ENCODE measurements at places on chromosomes 3 and 15.
A peak's percentile ranks its signal among the peaks of the same experiment; 100 is the strongest.

DNA sequence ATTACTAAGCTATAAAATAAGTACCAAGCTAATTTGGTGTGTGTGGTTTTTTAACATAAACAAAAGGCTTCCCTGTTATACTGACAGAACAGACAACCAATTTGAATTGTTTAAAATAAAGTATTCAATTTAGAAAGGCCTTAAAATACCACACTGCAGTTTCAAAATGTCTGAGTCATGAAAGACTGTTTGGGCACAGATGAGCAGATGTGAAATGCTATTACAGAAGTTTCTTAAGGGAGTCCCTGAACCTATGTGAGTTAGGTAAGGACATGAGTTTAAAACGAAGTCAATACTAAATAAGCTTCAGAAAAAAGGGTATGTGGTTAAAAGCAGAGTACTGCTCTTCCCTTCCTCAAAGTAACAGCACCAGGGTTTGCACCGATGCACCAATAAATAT, 69.7 kb upstream of the SETMAR start:
- no peak for DNase-seq

GRCh38 chr3:113847664-113848461, 9.3 kb downstream of the GRAMD1C start:
- DNase-seq, result no peak

DNA sequence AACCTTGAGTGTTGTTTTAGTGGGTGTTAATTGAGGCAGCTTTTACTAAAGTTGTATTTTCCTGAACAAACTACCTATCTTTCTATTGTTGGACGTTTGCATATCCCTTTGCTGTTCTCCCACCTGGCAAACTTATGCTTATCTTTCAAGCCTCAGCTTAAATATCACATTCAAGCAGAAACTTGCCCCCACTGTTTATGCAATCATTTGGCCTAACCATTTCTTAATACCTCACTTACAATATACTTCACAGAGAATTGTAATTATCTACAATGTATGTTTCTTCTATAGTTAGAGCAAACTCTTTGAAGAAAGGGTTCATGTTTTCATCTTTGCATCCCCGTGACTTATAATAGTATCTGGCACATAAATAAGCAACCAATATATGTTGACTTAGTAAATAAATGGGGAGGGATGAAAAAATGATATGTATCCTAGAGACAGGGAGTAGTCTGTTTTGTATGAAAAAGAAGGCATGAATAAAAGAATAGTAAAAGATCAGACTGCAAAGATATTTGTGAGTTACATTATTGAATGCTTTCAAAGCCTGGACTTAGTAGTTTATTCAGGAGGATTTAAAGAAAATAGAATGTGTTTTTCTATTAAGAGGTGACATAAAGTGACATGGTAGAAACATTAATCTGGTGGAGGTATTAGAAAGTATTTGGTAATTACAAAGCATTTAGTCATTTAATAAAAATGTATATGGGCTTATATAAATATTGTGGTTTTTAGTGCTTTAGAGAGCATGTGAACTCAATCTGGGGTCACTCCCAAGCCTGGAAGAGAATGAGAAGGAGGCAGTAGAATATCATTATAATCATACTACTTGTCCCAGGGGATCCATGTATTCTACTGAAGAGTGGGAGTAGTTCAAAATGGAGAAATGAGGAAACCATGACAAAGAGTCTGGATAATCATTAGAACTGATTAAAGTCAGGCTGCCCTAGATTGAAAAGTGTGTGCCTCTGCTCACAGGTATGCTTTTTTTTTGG, 60.0 kb upstream of the DCBLD2 start:
- no peak for DNase-seq

DNA sequence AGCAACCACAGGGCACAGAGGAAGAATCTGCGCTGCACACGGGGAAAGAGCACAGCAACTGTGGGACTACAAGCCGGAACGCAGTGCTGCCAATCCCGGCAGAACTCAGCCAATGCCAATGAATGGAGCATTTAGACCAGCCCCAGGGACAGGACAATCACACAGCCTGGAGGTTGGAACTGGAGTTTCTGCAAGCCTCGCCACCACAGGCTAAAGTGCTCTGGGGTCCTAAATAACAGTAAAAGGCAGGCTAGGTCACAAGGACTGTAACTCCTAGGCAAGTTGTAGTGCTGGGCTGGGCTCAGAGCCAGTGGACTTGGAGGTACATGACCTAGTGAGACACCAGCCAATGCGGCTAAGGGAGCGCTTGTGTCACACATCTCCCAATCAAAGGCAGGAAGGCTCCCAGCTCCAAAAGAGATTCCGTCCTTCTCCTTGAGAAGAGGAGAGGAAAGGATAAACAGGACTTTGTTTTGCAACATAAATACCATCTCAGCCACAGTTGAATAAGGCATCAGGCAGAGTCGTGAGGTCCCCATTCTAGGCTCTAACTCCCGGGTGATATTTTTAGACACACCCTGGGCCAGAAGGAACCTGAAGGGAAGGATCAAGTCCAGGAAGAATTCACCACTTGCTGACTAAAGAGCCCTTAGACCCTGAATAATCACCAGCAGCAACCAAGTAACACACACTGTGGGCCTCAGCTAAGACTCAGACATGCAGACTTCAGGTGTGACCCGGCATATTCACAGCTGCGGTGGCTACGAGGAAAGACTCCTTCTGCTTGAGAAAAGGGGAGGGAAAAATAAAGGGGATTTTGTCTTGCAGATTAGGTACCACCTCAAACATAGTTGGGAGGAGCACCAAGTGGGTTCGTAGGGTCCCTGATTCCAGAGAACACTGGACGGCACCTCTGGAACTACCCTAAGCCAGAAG, 85.5 kb upstream of the XXYLT1 start:
- no peak for DNase-seq

DNA sequence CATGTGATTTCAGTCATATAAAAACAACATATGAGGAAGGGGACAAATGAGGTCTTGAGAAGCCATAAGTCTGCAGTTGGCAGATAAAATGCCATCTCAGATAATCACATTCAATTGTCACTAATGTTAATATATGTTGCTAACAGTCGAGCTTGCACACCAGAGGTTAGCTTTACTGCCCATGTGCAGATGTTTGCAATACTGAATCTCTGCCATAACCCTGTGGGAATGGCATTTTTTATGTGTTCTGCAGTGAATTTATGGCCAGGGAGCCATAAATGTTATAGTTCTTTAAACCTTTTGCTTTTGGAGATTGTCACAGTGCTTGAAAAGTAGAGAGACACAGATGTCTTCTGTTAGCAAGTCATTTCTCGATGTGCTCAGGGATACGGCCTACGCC, 141.5 kb downstream of the RORA start:
- no peak for DNase-seq

- no peak for DNase-seq
These were observed 15.3 kb downstream of the IGDCC3 start for GRCh38 chr15:65362491-65362890.

- no peak for DNase-seq
These were observed 3.3 kb upstream of the GRIP2 start for GRCh38 chr3:14543446-14543845.

GRCh38 chr3:47295976-47296375, 13.2 kb downstream of the KLHL18 start:
- no peak for DNase-seq

DNA sequence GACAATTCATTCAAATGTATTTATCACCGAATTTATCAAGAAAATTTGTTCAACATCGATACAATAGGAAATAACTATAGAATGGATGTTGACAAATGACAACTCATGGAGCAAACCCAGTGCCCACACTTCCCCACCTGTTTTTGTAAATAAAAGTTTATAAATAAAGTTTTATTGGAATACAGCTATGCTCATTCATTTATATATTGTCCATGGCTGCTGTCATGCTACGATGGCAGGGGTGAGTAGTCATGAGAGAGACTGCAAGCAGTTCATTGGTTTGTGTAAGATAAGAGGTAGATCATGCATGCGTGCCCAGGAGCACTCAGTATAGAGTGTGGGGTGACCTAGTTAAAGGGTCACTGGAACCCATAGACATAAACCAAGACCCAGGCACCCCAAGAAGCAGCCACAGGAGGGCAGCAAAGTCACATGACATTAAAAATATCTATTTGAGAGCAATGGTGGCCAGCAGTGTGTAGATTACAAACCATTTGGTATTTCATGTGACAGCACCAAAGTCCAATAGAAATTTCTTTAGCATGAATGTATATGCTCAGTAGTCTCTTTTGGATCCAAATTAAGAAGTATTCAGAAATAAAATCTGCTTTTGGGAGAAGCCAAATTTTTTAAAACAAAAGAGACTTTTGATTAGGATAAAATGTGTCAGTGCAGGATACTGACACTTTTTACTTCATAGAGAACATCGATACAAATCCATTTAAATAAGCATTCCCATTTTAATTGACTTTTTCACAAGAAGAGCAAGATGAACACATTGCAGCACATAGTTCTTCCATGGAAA, 794.8 kb downstream of the MCTP2 start:
- no peak for DNase-seq

GRCh38 chr3:22101351-22101750, 350.3 kb upstream of the ZNF385D start:
- no peak for DNase-seq

DNA sequence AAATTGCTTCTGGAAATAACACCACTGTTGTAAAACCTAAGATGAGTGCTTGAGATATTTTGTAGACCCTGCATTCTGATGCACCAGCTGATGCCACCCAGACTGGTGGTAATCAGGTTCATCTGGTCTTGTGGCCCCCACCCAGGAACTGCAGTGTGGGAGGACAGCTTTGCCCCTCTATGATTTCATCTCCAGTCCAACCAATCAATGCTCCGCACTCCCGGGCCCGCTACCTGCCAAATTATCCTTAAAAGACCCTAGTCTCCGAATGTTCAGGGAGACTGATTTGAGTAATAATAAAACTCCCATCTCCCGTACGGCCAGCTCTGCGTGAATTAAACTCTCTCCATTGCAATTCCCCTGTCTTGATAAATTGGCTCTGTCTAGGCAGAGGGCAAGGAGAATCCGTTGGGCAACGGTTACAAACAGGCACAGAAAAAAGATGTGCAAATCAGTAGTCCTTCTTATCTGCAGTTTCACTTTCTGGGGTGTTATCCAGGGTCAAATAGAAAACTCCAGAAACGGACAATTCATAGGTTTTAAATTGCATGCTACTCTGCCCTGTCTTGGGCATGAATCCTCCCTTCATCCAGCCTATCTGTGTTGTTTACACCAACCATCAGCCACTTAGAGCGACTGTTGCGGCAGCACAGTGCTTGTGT, 29.2 kb upstream of the TRPM1 start:
- no peak for DNase-seq

DNA sequence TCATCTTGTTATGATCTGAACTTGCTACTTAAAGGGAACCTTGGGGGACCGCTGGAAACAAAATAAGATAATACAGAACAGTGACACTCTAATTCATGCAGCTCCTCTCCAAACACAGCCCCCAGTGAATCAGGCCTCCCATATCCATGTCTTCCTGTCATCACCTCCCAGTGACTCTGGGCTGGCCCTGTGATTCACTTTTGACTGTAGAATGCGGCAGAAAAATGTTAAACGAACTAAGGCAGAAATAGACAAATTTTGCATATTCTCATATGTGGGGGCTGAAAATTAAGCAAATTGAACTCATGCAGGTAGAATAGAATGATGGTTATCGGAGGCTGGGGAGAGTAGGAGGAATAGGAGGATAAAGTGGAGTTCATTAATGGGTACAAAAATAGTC, 20.2 kb upstream of the GADL1 start:
- no peak for DNase-seq

DNA sequence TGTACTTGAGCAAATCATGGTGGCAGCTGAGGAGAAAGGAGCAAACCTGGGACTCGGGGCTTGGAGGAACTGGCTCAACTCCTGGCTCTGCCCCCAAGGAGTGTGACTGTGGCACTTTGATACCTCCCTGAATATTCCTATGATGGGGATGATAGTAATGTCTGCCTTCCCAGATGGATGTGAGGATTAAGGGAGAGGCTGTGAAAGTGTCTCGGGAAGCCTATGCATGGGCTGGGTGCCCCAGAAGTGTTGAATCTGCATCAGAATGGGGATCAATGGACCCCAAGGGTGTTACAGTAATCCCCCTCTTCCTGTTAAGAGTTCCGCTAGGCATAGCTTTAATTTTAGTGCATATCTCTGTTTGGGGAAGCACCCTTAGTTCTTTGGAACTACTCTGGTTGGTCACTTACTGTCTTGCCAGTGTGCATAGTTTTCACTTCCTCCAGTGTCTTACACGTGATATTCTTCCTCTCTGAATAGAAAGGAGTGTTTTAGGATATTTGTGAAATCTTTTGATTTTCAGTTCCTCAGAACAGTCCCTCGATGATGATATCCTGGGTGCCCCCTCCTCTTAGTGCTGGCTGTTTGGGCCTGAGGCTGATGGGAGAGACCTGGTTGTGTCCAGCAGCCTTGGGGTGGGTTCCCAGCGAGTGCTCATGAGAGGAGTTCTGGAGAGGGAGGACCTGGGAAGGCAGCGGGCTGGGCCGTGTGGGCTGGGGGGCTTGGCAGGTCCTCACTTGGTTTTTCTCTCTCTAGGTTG, 97.5 kb downstream of the CHDH start:
- DNase-seq, result peak; percentile 5

DNA sequence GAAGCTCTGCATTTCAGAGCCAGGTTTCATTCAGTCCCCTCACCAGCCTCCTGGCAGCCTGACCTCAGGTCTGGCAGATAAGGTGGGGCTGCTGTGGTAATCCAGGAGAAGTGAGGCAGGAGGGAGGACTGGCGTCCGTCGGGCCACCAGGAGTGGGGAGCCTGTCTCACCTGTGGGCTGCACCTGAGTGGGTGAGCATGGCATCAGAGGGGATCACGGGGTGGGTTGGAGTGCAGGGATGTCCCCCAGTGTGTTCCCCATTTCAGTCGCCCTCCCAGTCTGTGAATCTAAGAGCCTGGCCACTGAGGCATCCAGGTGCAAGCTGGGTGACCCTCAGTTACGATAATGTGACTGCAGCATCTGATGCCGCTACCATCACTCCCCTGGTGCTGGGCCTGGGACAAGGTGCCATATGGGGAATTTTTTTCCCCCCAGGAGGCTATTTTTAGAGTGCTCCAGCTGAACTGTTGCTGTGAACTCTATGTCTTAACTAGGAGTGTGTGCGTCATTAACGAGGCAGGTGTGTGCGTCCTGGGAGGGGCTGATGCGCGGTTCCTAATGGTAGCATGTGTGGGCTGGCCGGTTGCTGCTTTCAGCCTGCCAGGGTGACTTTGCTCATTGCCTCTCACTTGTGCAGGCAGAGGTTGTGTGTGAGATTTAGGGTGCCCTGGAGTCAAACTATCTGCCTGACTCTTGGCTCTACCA, 165.2 kb downstream of the SLCO3A1 start:
- no peak for DNase-seq

GRCh38 chr3:32249184-32249782, 10.8 kb downstream of the CMTM8 start:
- DNase-seq, result no peak

- no peak for DNase-seq
These were observed 119.5 kb upstream of the MLF1 start for GRCh38 chr3:158451405-158452055.

DNA sequence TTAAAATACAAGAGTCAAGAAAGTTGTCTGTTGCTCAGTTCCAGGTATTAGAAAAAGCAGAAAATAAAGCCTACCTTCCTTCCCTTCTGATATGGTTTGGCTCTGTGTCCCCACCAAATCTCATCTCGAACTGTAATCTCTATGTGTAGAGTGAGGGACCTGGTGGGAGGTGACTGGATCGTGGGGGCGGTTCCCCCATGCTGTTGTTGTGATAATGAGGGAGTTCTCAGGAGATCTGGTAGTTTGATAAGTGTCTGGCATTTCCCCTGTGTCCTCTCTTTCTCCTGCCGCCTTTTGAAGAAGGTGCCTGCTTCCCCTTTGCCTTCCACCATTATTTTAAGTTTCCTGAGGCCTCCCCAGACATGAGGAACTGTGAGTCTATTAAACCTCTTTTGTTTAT, 288.8 kb upstream of the LMCD1 start:
- no peak for DNase-seq
